Nasal cavity respiratory epithelium epithelial cell of viscerocranial mucosa (primary cell): ENCODE measurements at places on chromosomes 5 and 9. TPM values are rescaled to one million over a fixed set of nuclear protein-coding genes. Genes with fewer than 3 reads are reported as not detected.

Gene SMIM32
- total RNA-seq = not detected in 2 replicates

Gene GFI1B
- not detected in 2 replicates for total RNA-seq

Gene CTXN3
- total RNA-seq = not detected in 2 replicates

Gene MARCOL
- not detected in 2 replicates for total RNA-seq

Gene HSD17B4
- 144 and 146 TPM in 2 replicates for total RNA-seq

Gene NR5A1
- not detected in 2 replicates for total RNA-seq

Gene INSL6
- not detected in 2 replicates for total RNA-seq

Gene C5orf58
- total RNA-seq = not detected in 2 replicates

Gene DDX41
- 96.0 and 120 TPM in 2 replicates for total RNA-seq

Gene PHF19
- total RNA-seq = 6.5 and 8.0 TPM in 2 replicates

Gene MSX2
- 0.21 and 1.7 TPM in 2 replicates for total RNA-seq

Gene MOB3B
- 0.68 and 4.1 TPM in 2 replicates for total RNA-seq

Gene ARID3C
- 0.34 and 0.50 TPM in 2 replicates for total RNA-seq

Gene SPATA31D3
- total RNA-seq = not detected in 2 replicates

Gene SPINK13
- not detected in 2 replicates for total RNA-seq

Gene ARPC5L
- 34.5 and 37.0 TPM in 2 replicates for total RNA-seq
